Esophagus muscularis mucosa (tissue), 4 donors: ENCODE measurements at places on chromosomes 5 and 9. TPM values are rescaled to one million over a fixed set of nuclear protein-coding genes. Genes with fewer than 3 reads are reported as not detected.

GRCh38 chr9:97567182-97567893, 65.8 kb downstream of the TSTD2 start:
- DNase-seq, result no peak

GRCh38 chr5:108637134-108637533, 110.6 kb upstream of the FER start:
- DNase-seq, result no peak

GRCh38 chr5:112923148-112923917, 1.3 kb upstream of the REEP5 start:
- DNase-seq, result no peak

DNA sequence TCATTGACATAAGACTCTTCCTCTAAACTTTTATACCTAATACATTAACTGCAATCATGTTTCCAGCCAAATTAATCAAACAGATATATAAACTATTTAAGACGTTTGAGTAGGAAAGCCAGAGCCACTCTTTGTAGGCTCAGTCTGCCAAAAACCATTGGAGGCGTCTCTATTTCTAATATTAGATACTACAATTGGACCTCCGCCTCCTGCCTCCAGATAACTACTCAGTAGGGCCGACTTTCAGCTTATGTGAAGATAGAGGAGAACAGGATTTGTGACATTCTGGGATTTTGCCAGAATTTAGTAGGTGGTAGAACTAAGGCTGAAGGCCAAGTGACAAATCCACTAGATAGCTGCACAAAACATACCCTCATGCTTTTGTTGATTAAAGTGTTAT, 463.0 kb downstream of the CETN3 start:
- DNase-seq, result no peak

DNA sequence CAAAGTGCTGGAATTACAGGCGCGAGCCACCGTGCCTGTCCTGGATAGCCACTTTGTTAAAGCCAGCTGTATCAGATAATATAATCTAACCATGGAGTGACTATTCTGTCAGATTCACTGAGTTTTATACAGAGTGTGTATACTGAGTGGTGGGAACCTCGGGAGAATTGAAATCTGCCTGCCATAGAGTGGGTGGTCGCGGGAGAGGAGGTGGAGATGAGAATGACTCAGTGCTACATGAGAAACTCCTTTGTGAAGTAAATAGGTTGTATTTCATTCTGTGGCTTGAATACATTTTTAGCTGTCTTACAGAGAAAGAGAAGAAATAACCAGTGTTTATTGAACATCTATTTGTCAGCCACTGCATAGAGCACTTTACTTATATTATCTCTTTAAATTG, 26.4 kb downstream of the ATP6V0E1 start:
- DNase-seq, result no peak

- no peak for DNase-seq
Measured at GRCh38 chr9:92208693-92209524, 84.6 kb downstream of the IARS1 start.

The MTREX gene
- 61.5 TPM for total RNA-seq
